ENCODE measurements at places on chromosomes 4 and X.

DNA sequence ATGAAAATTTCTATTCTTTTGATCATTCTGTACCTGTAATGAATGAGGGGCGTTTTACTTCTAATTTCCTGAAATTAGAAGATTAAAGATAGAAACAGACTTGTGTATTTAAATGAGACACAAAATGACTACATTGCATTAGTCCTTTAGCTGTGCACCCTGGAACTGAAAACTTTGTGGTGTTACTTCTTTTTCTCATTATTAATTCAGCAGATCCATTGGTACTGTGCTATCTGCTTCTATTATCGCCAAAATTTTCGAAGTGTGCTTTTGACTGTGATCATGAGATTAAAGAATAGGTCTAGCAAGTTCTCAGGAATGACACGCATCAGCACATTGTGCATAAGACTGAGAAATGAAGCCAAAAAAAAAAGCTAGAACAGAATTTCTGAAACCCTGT is 1938.9 kb upstream of the TENM3 start:
- DNase-seq = no peak

GRCh38 chrX:131752493-131753198 is 208.8 kb downstream of the OR13H1 start:
- no peak for DNase-seq

DNA sequence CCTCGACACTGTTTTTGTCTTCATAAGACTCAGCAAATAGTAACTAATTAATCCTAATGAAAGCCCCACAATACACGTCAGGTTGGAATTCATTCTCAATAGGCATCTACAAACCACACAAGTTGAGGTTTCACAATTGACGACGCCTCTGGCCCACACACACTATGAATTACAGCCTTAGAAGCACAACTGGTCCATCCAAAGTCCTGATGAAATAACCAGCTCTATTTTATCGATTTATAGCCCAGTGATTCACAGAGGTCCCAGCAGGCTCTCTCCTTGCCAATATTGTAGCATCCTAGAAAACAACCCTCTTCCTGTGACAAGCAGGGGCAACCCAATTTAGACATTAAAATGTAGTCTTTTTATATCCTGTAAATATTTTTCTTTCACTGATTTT is 112.1 kb downstream of the NR3C2 start:
- DNase-seq = no peak

DNA sequence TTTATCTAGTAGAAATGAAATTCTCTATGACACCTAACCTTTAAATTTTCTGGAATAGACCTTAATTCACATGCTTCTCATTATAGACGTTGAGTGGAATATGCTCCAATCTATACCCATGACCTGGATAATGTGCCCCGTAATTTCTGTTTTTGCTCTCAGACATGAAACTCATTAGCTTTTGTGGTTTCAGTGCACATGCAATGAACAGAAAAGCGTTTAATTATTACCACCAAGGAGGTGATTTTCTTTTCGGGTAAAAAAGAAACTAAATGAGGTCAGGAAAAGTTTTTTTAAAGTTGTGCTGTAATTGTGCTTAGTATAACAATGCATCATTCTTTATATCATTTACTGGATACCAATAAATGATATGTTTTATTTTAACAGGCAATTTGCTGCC is 1703.9 kb upstream of the TENM3 start:
- DNase-seq = no peak

Measured in hematopoietic multipotent progenitor cell treated with erythropoietin and hydrocortisone succinate and interleukin-3 and kit ligand, for 6 days (in vitro differentiated cells).